ENCODE measurements at places on chromosomes 2 and 18.

DNA sequence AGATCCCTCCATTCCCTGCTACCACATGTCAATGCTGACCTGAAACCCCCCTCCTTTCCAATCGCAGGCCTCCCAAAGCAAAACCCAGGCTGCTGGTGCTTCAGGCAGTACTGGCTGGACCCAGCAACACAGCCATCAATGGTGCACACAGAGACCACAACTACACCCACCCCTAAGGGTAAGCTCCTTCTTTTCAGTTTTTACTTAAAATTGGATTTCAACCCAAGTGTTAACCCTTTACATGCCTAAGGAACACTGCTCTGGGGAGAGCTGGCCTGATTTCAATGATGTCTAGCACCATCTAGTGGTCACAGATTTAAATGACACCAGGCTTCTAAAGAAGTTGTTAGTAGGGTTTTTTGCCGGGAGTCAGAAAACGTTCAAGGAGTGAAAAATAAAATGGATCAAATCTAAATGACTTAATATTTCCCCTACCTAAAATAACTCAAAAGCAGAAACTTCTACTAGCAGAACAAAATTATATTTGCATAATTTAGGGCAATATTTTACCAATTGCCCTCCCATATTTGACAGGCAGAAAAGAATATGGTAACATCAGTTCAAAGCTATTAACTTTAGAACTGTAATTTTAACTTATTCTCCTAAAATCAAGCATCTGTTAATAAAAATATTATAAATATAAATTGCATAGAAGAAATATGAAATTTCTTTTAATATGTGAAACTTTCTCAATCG, 24.6 kb downstream of the FECH start:
- DNase-seq: no peak

DNA sequence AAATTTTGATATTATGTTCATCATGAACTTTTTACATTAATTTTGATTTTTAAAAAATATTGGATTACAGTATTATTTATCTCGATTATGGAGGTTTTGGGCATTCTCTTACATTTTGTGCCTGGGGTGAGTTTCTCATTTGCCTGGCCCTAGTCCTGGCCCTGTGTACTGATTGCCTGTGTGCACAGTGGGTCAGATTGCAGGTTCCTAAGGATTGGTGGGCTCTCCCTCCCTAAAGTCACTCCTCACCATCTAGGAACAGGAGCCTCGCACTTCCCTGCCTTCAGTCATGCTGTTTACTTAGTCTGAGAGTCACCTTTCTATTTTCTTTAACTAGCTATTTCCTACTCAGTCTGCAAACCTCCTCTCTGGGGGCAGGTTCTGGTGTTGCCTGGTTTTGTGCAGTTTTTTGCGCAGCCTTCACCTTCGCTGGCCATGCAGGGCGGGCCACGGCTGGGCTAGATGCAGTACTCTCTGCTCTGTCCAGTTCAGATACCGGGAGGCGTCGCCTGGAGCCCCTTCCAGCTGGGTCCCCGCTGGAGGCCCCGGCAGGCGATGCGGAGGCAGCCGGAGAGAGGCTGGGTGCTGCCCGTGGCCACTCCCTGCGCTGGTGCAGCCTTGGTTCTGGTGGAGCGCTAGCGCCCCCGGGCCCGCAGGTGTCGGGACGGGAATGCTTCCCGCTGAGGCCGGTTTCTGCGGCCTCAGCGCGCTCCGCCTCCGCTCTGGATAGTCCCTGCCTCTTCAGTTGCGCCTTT, 23.3 kb upstream of the MC5R start:
- DNase-seq: no peak

DNA sequence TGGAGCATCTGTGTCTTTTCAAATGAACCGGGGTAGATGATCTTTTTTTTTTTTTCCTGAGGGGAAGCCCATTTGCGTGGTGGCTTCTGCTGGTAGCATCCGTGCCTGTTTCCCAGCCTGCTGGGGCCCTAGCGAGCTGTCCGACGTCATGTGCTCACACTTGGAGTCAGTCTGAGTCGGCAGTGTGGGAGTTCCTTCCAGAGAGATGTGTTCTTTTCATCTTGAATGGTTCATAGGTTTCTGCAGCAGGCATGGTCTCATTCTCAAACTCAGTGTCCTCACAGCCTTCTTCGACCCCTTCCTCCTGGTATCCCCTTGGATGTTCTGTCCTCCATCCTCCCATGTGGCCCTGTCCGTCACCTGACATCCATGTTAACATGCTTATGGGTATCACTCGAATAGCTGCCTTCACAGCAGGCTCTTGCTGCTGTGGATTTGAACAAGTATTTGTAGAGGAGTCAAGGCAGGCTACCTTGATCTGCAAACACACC, 51.0 kb downstream of the LDLRAD4 start:
- DNase-seq: no peak

GRCh38 chr2:206980413-206980812, 41.1 kb downstream of the CPO start:
- no peak for DNase-seq

GRCh38 chr18:23861326-23861725, 153.2 kb upstream of the TTC39C start:
- DNase-seq: no peak

GRCh38 chr2:112897624-112897978, 13.4 kb upstream of the IL37 start:
- DNase-seq: no peak

DNA sequence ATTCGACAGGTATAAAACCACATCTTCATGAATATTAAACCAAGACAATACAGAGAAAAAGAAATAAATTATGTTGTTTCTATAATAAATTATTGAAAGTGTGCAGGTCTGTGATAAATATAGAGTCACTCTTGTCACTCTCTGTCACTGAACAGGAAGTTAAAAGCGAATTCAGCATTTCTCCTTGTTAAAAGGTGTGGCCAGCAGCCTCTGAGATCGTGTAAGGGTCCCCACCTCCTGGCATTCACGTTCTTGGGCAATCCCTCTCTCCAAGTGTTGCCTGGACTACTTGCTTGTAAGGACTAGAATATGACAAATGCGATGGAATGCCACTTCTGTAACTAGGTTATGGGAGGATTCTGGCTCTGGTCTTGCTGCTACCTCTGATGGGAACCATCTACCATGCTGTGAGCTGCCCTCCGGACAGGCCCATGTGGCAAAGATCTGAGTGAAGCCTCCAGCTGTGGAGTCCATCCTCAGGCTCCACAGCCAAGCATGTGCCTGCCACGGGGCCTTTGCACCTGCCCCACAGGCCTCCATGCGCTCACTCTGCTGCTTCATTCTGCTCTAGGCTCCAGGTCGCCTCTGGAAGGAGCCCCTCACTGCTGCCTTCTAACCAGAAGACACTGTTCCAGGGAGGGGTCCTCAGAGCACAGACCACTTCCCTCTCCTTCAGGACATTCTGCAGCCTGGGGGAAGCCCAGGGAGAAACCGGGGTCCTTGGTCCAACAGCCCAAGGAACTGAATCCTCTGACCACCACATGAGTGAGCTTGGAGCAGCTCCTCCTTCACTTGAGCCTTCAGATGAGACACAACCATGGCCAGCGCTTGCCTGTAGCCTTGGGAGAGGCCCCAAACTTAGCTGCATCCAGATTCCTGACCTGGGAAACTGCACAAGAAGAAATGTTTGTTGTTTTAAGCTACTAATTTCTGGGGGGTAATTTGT, 202.9 kb upstream of the HDAC4 start:
- DNase-seq: no peak

- DNase-seq: no peak
Observed at GRCh38 chr18:49111191-49111988, 160.6 kb upstream of the SMAD7 start.

- no peak for DNase-seq
Observed at GRCh38 chr2:127652786-127653357, 6.9 kb downstream of the GPR17 start.

- DNase-seq: no peak
Observed at GRCh38 chr2:143029141-143029540, 100.1 kb upstream of the ARHGAP15 start.

GRCh38 chr2:203453858-203454451, 81.1 kb downstream of the RAPH1 start:
- no peak for DNase-seq

DNA sequence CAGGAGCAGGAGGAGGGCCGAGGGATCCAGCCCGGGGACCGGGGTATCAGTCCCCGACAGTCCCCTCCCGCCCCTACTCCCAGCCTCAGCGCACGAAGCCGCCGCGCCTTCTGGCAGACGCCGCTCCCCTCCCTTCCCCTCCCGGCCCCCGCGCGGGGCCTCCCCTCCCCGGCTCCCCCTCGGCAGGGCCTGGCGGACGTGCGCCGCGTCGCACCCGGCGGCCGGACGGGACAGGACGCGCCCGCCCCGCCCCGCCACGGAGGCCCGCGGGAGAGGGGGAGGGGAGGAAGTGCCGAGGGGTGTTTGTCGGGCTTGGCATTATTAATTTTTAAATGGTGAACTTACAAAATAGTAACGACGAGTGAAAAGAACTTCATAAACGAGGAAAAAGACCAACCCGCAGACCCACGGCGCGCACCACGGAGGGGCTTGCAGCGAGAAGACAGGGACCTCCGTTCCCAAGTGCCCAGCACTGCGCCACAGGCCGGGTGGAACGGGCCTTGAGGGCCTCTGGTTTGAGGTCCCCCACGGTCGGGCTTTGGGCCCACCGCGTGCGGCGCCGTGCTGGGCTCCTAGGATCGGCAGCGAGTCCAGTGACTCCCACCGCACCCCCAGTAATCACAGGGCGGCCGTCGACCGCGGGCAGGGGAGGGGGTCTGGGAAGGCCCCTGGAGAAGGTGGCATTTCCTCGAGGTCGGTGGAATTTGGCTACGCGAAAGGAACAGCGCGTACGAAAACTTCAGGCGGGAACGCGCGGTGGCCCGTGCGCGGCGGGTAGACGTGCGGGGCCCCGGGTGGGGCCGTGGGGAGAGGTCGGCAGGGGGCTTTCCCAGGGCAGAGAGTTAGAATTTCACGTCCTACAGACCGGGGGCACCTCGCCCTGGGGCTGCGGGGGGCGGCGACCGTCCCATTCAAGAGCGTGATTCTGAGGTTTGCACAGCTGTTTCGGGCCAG, 954 bp upstream of the CTDSP1 start:
- DNase-seq: peak; percentile 48

DNA sequence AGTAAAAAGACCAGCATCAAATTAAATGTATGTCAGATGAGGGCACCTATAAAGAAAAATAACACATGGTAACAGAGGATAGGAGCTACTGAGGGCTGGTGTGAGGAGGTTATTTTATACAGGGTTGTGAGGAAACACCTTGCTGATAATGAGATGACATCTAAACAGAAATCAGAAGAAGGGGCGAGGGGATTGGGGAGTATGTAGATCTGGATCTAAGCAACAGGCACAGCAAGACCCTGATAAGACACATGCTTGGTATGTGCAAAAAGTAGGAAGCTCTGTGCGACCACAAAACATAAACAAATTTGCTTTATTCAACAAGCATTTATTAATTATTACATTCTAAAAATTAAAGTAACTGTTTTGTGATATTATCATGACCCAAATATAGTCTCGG, 295.4 kb downstream of the ZEB2 start:
- DNase-seq: no peak

- DNase-seq: no peak
Observed at GRCh38 chr2:85957256-85957655, 68.5 kb upstream of the ST3GAL5 start.

DNA sequence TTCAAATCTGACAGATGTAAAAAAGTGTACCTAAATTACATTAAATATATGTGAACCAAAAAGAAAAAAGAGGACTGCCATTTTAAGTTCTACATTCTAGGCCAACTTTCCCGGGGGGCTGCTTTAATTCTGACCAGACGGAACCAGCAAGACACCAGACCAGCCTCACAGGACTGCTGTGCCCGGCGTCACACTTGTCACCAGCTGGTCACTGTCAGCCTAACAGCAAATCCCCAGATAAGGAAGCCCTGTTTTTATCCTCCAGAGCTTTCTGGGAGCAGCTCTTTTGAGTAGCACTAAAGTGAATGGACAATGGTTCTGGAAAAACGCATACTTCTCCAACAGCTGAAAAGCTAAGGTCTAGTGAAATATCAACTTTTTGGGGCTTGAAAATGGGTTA, 35.6 kb downstream of the CYB5A start:
- DNase-seq: no peak

DNA sequence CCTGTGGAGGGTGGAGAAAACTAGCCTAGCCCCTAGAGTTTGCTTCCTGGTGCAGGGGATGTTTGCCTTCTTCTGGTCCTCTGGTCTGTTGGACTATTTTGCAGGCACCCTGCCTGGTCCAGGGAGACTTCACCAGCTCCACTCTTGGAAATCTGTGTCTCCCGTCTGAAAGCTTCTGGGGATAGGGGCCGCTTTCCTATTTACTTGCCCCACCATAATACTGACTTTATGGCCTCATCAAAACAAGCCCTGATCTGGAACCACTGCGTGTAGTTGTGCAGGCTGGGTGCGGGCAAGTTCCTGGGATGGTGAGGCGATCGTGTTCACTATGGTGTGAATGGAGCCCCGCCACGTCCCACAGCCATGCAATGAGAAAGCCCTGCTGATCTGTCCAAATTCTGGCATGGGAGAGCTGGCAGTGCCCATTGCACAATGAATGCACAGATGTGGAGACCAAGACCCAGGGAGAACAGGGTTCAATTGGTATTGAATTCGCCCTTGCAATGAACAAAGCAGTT, 74.3 kb downstream of the DDX1 start:
- no peak for DNase-seq

DNA sequence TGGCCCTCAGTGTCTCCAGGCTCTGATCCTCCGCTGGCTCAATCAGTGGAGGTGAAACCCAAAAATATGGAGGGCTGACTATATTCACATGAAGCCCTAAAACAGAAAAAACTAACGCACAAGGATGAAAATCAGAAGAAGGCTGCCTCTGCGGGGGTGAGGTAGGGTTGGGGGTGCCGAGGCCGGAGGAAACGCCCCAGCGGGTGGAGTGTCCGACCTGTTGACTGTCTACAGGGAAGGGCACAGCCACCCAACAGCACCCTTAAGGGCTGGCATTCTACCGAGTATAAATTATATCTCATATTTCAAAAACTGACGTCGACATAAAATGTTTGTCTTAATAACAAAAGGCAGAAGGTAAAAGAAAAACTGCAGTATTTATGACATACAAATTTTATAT, 223.5 kb downstream of the HDAC4 start:
- no peak for DNase-seq

- no peak for DNase-seq
Observed at GRCh38 chr18:36547544-36547943, 250.0 kb downstream of the FHOD3 start.

- no peak for DNase-seq
Observed at GRCh38 chr2:168234407-168235085, 12.8 kb downstream of the STK39 start.

- DNase-seq: no peak
Observed at GRCh38 chr2:180507028-180507427, 473.4 kb upstream of the UBE2E3 start.

GRCh38 chr2:102224824-102225739, 38.3 kb downstream of the IL1RL2 start:
- DNase-seq: no peak

GRCh38 chr18:55089610-55090009, 130.3 kb upstream of the CCDC68 start:
- no peak for DNase-seq

GRCh38 chr2:119691189-119691588, 12.2 kb downstream of the TMEM177 start:
- no peak for DNase-seq

- no peak for DNase-seq
Observed at GRCh38 chr2:9380702-9381628, 42.4 kb downstream of the ITGB1BP1 start.

All from stimulated activated CD4-positive, alpha-beta T cell treated with anti-CD3 and anti-CD28 coated beads, Interleukin-1b, Interleukin-23, amount 100 ng/mL, for 1 hour (primary cell).